ENCODE measurements at places on chromosomes 13 and 19. TPM values are rescaled to one million over a fixed set of nuclear protein-coding genes. Genes with fewer than 3 reads are reported as not detected.

Gene CGB7
- 0.16 TPM for total RNA-seq

Gene ARHGAP33
- 6.8 TPM for total RNA-seq

Gene TDRD12
- 0.81 TPM for total RNA-seq

Gene PRR36
- total RNA-seq = not detected

Gene NLRP12
- total RNA-seq = not detected

Gene IGFL2
- not detected for total RNA-seq

Gene ARRDC5
- 0.49 TPM for total RNA-seq

Gene SLC15A1
- total RNA-seq = not detected

Gene LAIR1
- not detected for total RNA-seq

Gene SBSN
- 0.65 TPM for total RNA-seq

Gene CEACAM4
- not detected for total RNA-seq

Gene DPF1
- total RNA-seq = 2.3 TPM

Gene SPACA4
- total RNA-seq = not detected

Gene KCTD15
- total RNA-seq = 84.6 TPM

Gene DACH1
- not detected for total RNA-seq

Gene GNG7
- 0.36 TPM for total RNA-seq

Gene LMTK3
- 0.36 TPM for total RNA-seq

Gene PRODH2
- not detected for total RNA-seq

Gene ZNF845
- 10.2 TPM for total RNA-seq

Gene GPR183
- total RNA-seq = 0.97 TPM

Gene PNMA8C
- total RNA-seq = not detected

Gene SPRED3
- total RNA-seq = 1.5 TPM

Gene CEACAM3
- total RNA-seq = not detected

Gene KLC3
- total RNA-seq = 0.32 TPM

Gene MAB21L1
- total RNA-seq = 6.0 TPM

Gene HIF3A
- total RNA-seq = 0.12 TPM

Gene OSCAR
- total RNA-seq = 0.36 TPM

Gene MADCAM1
- total RNA-seq = 0.16 TPM

Gene KLK3
- total RNA-seq = not detected

Gene CGB3
- not detected for total RNA-seq

Gene PNMA8B
- total RNA-seq = 1.1 TPM

Gene ASF1B
- total RNA-seq = 2.2 TPM

Gene RUBCNL
- total RNA-seq = 7.0 TPM

Gene PBX4
- total RNA-seq = 3.4 TPM

Gene TSHZ3
- 21.5 TPM for total RNA-seq

Gene RFPL4A
- not detected for total RNA-seq

Gene SCAMP4
- 74.0 TPM for total RNA-seq

Gene PSG11
- total RNA-seq = not detected

Gene CELF5
- total RNA-seq = not detected

Gene C19orf73
- 0.36 TPM for total RNA-seq

Gene TMEM59L
- total RNA-seq = not detected

Gene CEACAM21
- total RNA-seq = not detected

Gene KPNA3
- total RNA-seq = 33.8 TPM

Gene PRSS57
- total RNA-seq = not detected

Gene VSIG10L
- 0.49 TPM for total RNA-seq

Gene SLC1A6
- not detected for total RNA-seq

Gene MCF2L
- 2.1 TPM for total RNA-seq

Gene ADGRE3
- not detected for total RNA-seq

Gene VSTM2B
- total RNA-seq = not detected

Data from hair follicle dermal papilla cell (primary cell).